ENCODE measurements at places on chromosomes 4 and X.

DNA sequence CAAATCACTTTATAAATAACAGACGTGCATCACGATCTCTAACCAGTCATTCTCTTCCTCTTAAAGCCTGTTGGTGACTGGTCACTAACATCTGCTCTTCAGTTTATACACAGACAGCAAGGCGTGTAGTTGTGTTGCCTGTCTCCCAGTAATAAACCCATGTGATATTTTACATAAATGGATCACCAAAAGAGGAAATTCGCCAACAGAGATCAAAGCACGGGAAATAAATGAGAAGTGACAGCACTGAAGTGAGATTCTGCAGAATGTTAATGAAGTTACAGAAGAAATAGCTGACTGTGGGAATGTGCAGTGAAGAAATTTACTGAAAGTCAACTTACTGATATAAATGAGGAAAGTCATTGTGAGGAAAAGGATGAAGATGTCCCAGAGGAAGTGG, 47.0 kb downstream of the AFF1 start:
- peak; percentile 9 for DNase-seq

DNA sequence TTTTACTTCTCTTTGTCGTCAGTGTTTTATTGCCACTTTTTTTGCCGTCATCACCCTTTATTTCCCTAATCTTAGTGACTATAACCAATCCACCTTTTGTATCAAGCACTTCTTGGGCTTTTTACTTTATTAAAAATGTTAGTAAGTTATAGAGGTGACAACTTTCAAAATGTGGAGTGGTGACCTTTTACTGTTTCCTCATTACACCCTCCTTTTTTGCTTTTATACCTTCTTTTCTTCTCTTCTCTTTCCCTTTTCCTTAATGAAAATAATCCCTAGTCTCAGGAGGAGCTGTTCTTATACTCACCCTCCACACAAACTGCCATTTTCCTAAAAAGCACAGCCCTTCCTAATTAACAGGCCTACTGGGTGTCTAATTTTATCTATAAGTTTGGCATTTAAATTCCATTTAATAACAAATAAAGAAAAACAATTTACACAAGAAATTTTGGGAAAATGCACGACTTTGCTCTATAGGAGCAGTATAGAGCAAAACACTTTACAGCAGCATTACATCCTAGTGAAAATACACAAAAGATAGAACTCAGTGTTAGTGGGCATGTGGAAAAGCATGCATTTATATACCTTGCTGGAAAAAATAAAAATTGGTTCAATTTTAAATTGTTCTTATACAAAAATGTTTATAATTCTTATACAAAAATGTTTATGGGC, 27.3 kb downstream of the BBS12 start:
- DNase-seq, result no peak

- DNase-seq, result no peak
These were observed at the start of gene GK for GRCh38 chrX:30653415-30654131. TSS of gene GK (plus strand) at chrX:30653423. CDS start at chrX:30653538, 115 bp downstream.

DNA sequence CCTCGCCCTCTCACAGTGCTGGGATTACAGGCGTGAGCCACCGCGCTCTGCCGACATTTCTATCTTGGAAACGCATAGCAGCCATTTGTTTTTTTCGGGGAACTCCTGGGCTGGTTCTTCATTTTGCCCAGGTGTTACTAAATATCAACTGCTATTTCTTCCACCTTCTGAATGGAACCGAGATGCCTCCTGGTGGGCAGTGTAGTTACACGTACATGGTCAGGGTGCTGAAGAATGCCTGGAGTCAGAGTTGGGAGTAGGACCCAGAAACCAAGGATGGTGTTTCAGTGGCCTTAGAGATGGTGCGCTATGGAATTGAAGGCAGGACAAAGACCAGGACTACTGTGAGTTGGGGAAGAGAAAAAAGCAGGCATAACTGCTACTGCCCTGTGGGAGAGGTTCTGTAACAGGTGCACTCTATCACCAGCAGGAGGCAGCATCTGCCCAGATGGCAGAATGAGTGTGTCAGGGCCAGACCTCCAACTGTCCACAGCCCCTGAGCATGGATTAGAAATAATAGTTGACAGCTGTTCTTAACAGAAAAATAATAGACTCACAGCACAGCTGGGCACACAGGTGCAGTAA, 81.7 kb downstream of the ZC4H2 start:
- DNase-seq, result peak; percentile 39

GRCh38 chr4:54802336-54802735, 144.6 kb downstream of the KIT start:
- no peak for DNase-seq

DNA sequence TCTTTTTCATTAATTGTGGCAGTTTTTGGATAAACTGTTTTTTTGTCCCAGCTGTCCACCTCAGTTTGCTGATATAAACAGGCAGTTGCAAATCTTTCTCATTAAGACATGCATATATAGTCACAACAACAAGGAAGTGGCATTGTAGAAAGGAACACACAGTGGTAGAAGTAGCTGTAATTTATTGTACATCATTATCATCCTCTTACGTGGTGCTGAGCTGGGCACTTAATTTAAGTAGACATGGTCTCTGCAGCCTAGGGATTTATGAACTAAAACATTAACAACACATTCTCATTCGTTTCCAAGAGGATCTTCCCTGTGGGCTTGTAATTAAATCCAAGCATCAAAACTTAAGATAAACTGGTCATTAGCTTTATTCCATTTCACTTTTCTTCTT, 500.2 kb downstream of the INPP4B start:
- no peak for DNase-seq

- peak; percentile 28 for DNase-seq
These were observed 752 bp downstream of the FRAS1 start for GRCh38 chr4:78057600-78058550.

GRCh38 chrX:133294126-133294525, 76.0 kb upstream of the TFDP3 start:
- DNase-seq, result no peak

- DNase-seq, result no peak
These were observed 809.7 kb upstream of the NDST4 start for GRCh38 chr4:115923152-115923551.

DNA sequence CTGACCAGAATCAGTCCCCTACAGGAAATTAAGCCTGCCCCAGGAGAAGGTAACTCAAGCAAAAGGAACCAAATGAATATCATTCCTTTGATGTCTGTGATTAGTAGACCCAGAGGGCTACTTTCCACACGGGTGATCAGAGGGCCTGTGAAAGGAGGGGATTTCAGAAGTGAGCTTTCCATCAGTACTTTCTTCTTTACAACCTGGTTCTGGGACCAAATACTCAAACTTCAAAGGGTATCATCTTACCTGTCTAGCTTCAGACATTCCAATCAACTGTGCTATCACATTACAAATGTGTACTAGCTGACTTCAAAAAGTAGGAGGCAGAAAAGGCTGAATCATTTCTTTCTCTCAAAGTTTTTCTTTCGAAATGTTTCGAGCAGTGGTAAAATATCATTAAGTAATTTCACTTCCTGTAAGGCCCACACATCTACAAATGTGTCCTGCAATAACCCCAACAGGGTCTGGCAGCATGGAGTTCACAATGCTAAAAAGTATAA, 23.9 kb downstream of the ACSL4 start:
- DNase-seq, result peak; percentile 57

DNA sequence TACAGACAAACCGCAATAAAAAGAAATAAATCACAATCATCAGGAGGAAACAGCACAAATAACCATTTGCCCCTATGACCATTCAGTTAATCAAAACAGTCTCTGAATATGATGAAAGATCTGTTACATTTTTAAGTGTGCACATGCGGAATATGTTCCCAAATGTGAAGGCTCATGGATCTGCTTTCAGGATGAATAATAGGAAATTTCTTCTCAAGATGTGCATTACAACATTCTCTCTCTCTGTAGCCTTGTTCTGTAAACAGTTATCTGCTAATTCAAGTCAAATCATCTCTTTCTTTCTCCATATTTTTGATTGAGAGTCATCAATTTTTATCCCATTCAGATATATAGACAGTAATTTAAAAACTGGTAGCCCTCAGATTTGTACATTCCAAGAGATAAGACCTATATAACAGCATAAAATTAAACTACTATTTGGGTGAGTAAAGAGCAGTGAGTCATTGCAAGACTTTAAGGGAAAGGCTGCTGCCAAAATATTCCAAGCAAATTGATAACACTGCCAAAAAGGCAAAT, 433.9 kb upstream of the ATOH1 start:
- DNase-seq, result no peak

DNA sequence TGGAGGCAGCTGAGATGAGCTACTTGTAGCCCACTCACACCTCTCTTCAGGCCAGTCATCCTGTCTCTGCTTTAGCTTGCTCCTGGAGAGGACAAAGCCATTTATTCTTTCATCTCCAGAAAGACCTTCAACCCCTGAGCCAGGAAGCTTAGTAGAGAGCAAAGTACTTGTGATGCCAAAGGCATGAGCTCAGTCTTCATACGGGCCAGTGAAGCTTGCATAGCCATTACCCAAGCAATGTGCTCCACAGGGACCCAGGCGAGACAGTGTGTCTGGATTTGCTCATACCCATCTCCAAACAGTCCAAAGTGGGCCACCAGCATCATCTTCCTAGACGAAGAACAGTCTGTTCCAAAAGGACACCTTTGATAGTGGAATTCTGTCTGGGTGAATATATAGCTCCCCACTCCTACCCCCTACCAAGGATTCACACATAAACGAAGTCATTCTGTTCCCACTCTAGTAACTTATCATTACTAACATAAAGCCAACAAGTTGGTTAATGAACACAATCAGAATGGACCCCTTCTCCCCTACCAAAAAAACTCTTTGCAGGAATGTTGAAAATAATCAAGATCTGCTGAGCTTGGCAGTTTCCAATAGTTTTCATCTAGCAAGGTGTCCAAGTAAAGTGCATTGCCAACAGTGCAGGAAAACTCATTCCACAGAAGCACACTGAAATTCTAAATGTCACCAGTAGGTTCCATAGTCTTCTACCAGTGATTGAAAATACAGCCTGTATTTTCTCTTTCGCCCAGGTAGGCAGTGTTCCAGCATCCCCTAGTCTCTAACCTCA, 6.7 kb downstream of the TNMD start:
- no peak for DNase-seq

Measured in activated CD4-positive, alpha-beta T cell treated with anti-CD3 and anti-CD28 coated beads, Interleukin-2, amount 50 U/mL, for 16 hours (primary cell).